ENCODE measurements at places on chromosomes 3 and 15.
A peak's percentile ranks its signal among the peaks of the same experiment; 100 is the strongest.

DNA sequence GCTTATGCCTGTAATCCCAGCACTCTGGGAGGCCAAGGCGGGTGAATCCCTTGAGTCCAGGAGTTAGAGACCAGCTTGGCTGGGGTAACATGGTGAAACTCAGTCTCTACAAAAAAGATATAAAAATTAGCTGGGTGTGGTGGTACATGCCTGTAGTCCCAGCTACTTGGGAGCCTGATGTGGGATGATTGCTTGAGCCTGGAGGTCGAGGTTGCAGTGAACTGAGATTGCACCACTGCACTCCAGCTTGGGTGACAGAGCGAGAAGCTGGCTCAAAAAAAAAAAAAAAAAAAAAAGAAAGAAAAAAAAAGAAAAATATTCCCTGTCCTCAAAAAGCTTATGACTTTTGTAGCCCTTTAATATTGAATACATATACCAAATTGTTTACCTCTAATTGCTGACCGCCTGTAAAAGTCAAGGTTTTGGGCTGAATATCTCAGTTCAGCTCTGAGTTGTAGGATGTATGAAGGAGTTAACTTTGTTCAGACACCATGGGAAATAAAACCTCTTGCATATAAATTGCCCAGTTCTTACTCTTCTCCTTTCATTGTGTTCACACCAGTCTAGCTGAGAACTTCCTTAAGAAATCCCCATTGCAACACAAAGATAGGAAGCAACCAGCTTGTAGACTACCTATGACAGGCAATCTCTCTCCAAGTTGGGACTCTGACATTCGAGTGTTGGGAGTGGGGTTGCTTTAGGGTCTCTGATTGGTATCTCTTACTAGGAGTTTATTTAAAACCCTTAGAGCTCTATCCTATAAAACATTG is 97.6 kb upstream of the RASGRP1 start:
- DNase-seq: peak; percentile 96

GRCh38 chr3:102885289-102885688 is 450.5 kb downstream of the ZPLD1 start:
- no peak for DNase-seq

DNA sequence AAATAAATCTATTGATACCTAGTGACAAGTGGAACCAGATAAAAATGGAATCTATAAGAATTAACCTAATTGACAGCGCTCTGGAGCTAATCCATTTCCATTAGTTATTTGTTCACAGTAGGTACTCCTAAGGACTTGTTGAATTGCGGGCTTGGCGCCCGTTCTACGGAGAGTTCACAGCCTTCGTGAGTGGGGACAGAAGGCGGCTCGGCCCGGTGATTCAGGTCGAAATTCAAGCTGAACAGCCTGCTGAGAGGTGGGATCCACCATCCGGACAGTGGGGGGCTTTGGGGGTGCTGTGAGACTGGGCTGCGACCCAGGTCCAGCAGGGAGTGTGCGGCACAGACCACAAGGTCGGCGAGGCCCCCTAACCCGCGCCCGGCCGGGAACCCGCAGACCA is 779 bp upstream of the CTNNB1 start:
- DNase-seq: no peak

GRCh38 chr15:31975830-31976229 is 54.5 kb upstream of the CHRNA7 start:
- no peak for DNase-seq

DNA sequence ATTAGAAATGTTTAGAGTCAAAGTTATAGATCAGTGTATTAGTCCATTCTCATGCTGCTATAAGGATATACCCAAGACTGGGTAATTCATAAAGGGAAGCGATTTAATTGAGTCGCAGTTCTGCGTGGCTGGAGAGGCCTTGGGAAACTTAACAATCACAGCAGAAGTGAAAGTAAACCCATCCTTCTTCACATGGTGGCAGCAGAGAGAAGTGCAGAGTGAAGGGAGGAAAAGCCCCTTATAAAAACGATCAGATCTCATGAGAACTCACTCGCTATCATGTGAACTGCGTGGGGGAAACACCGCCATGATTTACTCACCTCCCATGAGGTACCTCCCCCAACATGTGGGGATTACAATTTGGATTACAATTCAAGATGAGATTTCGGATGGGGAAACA is 871.5 kb downstream of the DIPK2A start:
- DNase-seq: peak; percentile 33

- no peak for DNase-seq
These were observed 525.1 kb upstream of the GOLIM4 start for GRCh38 chr3:168620854-168621253.

DNA sequence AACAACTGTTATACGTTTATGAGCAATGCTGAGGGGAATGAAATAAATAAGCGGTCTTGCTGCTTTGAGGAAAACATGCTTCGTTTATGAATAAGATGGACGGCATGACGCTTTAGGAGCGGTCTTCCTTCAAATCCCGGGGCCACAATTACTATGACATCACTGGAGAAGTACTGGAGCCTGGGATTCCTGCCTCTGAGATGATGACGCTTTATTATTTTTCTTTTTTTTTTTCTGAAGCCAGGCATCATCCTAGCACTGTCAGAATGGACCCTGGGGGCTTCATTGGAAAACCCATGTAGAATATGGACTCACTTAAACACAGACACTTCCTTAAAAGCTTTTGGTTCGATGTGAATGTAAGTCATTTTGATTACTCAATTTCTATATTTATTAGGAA is 52.5 kb upstream of the FOXP1 start:
- DNase-seq: no peak

DNA sequence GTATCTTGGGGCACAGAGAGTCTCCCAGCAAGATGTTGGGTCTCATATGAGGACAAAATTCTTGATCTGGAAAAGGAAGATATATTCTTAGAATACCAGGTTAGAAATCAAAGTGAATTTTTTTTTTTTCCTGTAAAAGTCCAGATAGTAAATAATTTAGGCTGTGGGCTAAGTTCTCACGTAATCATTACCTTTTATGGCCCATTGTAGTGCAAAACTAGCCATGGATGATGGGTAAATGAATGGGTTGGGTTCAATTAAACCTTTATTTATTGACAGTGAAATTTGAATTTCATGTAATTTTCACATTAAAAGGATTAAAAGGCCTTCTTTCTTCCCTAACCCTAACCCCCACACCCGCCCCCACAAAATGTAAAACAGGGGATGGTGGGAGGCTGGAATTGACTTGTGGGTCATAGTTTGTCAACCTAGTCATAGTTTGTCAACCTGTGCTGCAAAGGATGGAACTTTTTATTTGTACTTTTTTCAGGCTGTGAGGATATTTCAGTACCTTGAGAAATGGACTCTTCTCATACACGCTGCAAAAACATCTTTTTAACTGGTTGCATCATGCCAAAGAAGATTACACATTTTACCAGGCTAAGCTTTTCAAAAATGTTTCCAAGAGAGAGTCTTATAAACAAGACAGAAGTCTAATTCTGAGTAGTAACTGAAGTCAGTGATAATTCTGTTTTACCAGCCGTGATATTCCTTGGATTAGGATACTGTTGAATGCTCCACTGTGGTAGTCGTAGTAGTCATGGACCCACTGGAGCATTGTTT is 138.8 kb downstream of the AKAP13 start:
- no peak for DNase-seq

DNA sequence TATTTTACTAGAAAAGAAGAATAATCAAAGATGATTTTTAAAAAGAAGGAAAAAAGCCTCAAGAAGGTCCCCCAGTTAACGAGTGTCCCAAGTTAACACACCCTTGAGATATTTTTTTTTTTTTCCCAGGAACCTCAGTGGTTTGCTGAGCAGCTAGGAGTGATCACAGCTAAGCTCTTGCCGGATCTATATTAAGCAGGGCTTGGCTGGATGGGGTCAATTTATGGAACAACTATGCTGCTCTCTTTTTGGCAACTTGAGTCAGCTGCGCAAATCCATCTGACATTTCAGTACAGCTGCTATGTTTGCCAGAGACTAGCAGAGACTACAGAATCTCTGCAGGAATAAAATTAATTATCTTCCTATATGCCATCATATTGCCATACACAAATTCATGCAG is at the start of gene LMOD3:
Gene LMOD3, minus strand, starts transcription at position 193 of the 400 bp plus-strand sequence. CDS start 209 bp downstream, outside the sequence.
- no peak for DNase-seq

- no peak for DNase-seq
These were observed 6.7 kb downstream of the ISLR start for GRCh38 chr15:74179983-74180880.

DNA sequence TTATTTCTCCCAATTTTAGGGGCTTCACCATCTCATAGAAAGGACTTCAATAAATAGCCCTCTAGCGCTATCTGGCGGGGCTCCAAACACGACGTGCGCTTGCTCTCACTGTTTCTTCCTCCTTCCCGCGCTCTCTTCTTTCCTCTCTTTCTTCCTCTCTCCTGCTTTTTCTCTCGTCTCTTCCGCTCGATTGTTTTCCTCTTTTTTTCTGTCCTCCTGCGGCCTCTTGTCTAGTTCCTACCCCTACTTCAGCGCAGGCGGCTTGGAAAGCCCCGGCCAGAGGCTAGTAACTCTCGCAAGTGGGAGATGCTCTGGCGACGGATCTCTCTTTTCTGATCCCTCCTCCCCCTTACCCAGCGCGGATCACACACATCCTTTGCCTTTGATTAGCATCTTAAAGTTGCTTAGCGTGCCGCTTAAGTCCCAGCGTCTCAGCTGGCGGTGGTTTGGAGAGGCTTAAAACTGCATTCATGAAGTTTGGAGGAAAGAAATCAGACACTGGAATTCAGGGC is 6.2 kb upstream of the MEIS2 start:
- DNase-seq: no peak

DNA sequence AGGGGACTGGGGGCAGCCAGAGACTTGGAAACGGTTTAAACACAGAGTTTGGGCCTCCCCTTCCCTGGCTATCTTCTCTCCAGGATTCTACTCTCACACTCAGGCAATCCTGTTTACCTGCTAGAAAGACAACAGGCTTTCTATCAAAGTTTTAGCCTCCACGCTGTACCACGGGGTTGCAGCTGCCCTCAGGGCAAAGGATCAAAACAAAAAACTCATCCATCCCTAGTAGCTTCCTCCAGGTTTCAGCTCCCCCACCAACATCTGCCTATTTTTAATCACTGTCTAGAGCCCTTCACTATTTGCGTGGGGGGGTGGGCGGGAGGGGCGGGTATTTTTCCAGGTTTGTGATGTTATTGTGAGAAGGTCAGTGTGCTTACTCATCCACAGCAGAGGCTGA is 286.8 kb upstream of the TRIM42 start:
- no peak for DNase-seq

GRCh38 chr3:110165370-110165743 is 828.0 kb upstream of the DPPA4 start:
- no peak for DNase-seq

DNA sequence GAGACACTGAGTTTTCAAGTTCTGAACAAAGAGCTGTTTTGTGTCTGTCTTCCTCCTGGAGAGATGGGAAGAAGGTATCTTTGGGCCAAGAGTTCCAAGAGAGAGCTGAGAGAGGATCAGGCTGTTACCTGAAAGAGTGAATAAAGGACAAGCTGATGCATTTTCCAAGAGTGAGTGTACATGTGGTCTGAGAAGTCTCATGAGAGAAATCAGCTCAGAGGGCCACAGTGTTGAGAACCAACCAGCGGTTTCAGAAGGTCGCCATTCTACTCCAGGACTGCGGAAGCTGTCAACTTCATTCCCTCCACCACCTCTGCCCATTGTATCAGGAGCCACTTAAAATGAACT is 42.7 kb upstream of the PPP2R3A start:
- DNase-seq: no peak

GRCh38 chr15:92069308-92070250 is 216.1 kb downstream of the SLCO3A1 start:
- peak; percentile 97 for DNase-seq

- DNase-seq: no peak
These were observed 469.8 kb downstream of the ZPLD1 start for GRCh38 chr3:102904629-102905028.

- DNase-seq: no peak
These were observed 34.8 kb upstream of the CEMIP start for GRCh38 chr15:80744415-80744814.

- DNase-seq: peak; percentile 8
These were observed 3.5 kb downstream of the EIF4E3 start for GRCh38 chr3:71721651-71722157.

GRCh38 chr15:74716651-74717050 is 8.7 kb downstream of the CYP1A1 start:
- DNase-seq: peak; percentile 52

DNA sequence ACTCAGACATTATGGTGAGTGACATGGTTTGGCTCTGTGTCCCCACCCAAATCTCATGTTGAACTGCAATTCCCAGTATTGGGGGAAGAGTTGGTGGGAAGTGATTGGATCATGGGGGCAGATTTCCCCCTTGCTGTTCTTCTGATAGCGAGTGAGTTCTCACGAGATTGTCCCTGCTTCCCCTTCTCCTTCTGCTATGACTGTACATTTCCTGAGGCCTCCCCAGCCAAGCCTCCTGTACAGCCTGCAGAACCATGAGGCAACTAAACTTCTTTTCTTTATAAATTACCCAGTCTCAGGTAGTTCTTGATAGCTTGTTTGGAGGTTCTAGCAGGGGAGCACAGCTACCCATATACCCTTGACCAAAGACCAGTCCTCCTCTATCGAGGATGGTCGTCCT is 45.9 kb downstream of the ADAM10 start:
- no peak for DNase-seq

GRCh38 chr3:5423076-5423475 is 235.6 kb downstream of the EDEM1 start:
- DNase-seq: peak; percentile 55

GRCh38 chr3:71210257-71211007 is 373.1 kb downstream of the FOXP1 start:
- peak; percentile 75 for DNase-seq

GRCh38 chr3:59953104-59953503 is 903.3 kb upstream of the CFAP20DC start:
- no peak for DNase-seq

DNA sequence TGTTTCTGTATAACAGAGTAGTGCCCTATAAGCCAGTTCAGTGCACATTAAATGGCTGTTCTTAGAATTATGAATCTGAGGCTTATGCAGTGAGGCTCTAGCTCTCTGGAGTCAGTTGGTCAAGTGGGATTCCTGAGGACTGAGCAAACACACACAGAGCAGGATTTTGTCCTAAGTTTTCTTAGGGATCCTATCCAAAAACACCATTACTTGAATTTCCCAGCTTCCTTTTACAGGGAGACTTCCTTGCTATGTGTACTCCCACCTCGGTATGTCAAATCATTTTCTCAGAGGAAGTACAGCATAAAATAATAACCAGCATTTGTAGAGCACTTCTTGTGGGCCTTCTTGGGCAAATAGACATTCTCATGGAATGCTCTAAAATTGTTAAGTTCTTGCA is 63.1 kb upstream of the GOLGA6B start:
- no peak for DNase-seq

- DNase-seq: peak; percentile 69
These were observed 780 bp upstream of the ACAD9 start for GRCh38 chr3:128878556-128879124.

- no peak for DNase-seq
These were observed 7.3 kb downstream of the CCDC71 start for GRCh38 chr3:49158792-49159191.

Data from inflammatory macrophage treated with lipopolysaccharide for 1 hour (primary cell).